ENCODE measurements at places on chromosomes 7 and 10.
A peak's percentile ranks its signal among the peaks of the same experiment; 100 is the strongest.

- DNase-seq = no peak
These were observed 25.9 kb downstream of the GPRIN2 start for GRCh38 chr10:46530249-46531186.

- no peak for DNase-seq
These were observed 7.6 kb downstream of the IQCE start for GRCh38 chr7:2566348-2566889.

DNA sequence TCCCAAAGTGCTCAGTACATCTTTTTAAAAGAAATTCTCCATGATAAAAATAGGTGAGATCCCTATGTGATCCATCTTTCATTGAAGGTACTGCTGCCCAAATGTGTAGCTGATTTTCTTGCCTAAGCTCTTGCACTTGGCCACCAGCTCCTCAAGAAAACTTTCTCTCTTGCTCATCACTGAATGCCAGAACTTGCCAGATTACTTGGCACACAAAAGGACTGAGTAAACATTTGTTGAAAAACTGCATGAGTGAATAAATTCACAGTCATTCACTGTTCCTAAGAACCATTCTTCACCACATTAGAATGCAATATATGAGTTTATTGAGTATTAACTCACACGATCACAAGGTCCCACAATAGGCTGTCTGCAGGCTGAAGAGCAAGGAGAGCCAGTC is 99.9 kb downstream of the TRIL start:
- DNase-seq = no peak

DNA sequence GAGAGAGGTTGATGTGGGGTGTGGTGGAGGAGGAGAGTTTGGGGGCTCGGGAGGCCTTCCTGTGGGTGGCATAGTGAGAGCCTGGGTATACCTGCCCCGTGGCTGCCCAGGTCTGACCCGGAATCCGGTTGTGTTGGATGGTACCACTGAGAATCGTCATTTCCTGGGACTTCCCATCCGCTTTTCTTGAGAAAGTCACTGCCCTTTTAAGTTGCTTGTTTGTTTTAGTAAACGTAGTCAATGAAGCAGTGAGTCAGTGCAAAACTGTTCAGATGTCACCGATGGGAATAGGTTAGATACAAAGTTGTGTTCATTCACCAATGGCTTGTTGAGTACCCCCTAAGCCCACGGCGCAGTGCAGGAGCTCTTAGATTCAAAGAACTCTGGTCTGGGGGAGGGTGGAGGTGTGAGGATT is 285.8 kb downstream of the CAMK1D start:
- no peak for DNase-seq

GRCh38 chr10:73785721-73786511 is 510 bp downstream of the ZSWIM8 start:
- no peak for DNase-seq

DNA sequence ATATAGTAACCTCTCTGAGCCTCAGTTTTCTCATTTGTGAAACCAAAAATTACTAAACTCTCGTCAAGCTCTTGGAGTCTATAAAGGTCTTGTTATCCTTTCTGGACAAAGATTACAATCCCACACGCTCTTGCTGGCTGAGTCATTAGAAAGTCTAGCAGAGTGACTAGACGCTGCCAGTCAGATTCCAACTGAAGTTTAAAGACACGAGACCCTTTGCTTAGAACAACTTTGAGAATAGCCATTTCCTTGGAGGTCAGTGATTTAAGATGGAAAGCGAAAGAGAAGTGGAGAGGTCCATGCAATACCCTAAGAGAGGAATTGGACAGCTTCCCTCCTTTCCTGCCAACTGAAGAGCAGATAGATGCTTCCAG is 119.5 kb downstream of the APBB1IP start:
- no peak for DNase-seq

GRCh38 chr10:11898033-11898371 is 74.8 kb downstream of the PROSER2 start:
- DNase-seq = no peak

- no peak for DNase-seq
These were observed 11.2 kb downstream of the ANKMY2 start for GRCh38 chr7:16634271-16634738.

GRCh38 chr10:119919271-119919670 is 26.7 kb downstream of the SEC23IP start:
- no peak for DNase-seq

DNA sequence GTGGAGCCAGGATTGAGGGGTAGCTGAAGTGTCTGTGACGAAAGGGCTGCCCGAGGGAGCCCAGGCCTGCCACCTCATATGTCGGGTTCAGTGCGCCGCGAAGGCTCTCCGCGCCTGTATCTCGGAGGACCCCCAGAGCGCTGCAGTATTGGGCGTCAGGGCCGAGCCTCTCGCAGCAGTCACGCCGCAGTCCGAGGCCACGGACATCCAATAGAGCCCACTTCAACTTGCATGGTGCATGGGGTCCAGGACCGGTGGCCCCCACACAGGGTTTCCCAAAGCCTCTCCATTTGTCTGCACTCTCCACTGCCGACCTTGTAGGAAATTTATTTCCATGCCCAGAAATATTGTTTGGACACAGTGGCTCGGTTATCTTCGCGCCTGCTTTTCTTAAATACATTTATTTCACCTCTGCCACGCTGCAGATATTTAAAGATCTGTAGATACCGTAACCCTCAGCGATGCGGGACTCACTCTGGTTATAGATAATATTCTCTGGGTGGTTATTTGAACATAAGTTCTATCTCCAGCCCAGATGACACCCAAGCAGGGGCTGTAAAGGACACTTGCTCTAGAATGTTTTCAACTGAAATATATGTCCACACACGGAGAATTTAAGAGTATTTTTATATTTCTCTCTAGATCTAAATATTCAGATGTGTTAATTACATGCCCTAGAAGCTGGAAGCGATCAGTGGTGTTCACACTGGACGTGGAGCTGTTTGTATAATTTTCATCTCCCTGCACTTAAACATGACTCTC is 5.1 kb upstream of the ZNF503 start:
- no peak for DNase-seq

GRCh38 chr7:142443216-142444010 is 185.6 kb upstream of the PRSS58 start:
- no peak for DNase-seq

GRCh38 chr10:52541006-52541473 is 227.0 kb downstream of the DKK1 start:
- no peak for DNase-seq

DNA sequence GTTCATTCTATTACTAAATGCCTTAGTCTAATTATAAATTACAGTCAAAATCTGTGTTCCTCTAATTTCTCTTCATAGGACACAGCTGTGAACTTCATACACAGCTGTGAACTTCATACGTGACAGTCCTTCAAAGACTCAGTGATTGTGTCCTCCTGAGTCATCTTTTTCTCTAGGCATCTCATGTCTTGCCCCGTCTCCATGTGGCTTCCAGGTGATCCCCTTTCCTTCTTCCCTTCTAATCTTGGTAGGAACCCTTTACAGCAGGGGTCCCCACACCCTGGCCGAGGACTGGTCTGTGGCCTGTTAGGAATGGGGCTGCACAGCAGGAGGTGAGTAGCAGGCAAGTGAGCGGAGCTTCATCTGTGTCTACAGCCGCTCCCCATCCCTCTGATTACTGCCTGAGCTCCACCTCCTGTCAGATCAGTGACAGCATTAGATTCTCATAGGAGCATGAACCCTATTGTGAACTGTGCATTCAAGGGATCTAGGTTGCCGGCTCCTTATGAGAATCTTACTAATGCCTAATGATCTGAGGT is 14.0 kb upstream of the EIF5AL1 start:
- DNase-seq = no peak

DNA sequence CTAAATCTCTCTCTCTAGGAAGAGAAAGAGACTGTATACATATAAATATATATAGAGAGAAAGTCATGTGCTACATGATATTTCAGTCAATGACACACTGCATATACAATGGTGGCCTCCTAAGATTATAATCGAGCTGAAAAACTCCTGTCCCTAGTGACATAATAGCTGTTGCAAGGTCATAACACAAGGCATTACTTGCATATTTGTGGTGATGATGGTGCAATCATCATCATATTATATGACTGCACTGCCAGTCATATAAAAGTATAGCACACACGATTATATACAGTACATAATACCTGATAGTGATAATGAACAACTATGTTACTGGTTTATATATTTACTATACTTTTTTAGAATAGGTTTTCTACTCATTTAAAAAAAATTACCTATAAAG is 316.7 kb downstream of the FGFR2 start:
- no peak for DNase-seq

DNA sequence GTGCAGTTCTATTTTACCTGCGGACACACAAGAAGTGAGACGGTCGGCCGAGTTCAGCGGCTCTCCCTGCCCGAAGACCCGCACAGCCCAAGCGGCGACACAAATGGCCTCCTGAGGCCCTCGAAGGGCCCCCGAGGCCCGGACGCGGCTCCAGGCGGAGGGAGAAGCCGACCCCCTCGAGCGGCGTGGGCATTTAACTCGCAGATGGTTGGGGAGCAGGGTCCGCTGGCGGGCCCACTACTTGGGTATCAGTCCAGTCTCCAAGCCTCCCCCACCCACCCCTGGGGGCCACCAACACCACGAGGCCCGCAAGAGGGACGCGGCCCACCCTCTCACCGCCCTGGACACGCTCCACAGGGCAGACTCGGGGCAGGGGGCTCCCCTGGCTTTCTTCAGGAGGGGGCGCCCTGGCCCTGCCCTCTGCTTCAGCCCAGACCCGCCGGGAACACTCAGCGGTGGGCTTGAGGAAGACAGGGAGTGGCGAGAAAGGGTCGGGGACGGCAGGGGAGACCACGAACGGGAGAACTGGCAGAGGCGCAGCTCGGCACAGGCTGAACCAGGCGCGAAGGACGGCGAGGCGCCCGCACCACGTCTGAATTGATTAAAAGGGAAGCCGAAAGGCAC is 1.7 kb downstream of the IGF2BP3 start:
- DNase-seq = no peak

DNA sequence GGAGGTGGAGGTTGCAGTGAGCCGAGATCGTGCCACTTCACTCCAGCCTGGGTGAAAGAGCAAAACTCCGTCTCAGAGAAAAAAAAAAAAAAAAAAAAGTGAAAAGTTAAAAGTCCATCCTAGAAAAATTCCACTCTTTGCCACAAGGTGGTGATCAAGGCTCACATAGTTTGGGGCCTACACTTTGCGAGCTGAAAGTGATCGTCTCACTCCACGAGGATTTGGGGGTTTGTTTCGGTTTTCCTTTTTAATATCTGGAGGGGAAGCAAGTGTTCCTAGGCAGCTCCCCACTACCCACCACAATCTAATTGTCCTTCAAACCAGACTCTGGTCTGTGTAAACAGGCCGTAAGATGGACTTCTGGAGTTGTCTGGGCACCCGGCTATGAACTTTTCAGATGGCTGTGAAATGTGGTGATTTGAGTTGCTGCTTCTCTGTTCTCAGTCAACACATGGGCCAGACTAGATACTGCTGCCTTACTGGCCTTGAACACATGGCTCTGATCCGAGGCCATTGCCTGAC is 27.1 kb downstream of the PRLHR start:
- peak; percentile 15 for DNase-seq

- DNase-seq = no peak
These were observed 835 bp downstream of the COMMD3 start for GRCh38 chr10:22317076-22317370.

DNA sequence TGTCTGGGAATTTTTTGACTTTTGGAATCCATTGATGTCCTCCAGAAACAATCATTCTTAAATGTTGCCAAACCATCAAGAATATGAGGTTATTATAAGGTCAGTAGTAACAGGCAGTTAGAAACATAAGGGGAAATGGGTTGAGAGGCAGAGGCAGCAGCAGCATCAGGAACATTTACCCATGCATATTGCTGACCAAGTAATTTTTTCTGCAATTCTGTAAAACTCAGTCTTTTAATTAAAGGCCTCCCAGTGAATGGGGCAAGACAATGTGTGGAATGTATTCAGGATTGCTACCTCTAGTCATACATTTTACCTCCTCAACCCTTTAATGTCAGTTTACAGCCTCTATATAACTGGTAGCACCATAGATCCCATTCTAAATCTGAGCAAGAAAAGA is 66.5 kb upstream of the SKAP2 start:
- no peak for DNase-seq
